ENCODE measurements at places on chromosomes 6 and 20.
A peak's percentile ranks its signal among the peaks of the same experiment; 100 is the strongest.

DNA sequence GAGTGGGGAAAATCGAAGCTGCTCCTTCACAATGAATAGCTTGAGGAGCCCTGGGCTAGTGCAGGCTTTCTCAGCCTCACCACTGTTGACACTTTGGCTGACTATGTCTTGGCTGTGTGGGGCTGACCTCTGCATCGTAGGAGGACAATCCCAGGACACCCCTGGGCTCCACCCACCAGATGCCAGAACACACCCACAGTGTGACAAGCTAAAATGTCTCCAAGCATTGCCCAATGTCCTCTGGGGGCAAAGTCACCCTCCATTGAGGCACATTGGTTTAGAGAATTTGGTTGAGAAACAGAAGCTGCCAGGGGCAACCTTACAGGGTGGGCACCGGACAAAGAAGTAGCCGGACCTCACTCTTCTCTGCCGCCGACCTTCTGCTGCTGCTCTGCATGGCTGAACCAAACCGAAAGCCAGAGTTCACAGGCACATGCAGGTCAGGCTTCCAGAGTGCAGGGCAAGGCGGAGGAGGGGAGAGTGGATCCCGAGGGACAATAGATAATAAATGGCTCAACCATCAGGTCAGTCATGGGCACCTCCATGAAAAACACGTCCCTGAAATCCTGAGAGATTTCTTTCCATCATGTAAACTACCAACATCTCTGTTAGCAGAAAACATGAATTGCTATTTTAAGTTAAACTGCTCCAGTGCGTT lies 189.0 kb downstream of the LRFN2 start:
- DNase-seq: no peak

DNA sequence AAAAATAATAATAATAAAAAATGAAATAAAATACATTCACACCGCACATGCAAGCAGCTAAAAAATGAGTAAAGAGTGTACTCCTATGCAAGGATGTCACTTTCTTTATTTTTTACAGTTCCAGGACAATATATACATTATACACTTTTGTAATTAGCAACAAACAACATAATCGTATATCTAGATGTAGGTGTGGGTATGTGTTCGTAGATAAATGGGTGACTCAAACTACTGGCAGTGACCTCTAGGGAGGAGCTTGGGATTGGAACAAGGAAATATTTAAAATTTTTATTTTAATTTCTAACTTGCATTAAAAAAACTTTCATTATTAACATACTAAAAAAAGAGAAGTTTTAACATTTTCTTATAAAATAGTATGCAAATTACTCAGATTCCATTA lies 86.1 kb upstream of the MYLIP start:
- DNase-seq: no peak

DNA sequence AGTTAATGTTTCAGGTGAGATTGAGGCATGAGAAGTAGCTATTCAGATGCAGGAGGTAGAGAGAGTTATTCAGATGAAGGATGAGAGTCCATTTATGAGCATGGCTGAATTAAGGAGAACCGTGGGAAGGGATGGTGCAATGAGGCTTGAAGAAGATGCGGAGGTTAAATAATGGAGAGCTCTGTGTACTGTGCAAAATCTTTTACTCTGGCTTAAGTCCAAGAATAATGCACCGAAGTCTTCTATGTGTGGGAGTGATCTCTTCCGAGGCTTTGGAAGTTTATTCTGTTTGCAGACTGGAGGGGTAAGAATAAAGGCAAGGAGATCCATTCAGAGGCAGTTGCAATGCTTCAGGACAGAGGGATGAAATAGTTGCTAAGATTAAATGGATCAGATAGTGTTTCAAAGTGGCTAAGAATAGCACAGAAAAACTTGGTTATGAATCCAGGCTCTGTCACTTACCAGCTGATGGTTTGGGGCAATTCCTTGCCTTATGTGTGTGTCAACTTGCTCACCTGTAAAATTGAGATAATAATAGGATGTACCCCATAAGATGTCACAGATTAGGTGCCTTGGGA lies 467.1 kb downstream of the HDGFL1 start:
- DNase-seq: no peak

GRCh38 chr6:100228834-100229441 lies 234.9 kb upstream of the MCHR2 start:
- DNase-seq: peak; percentile 93

GRCh38 chr6:71229477-71229876 lies 59.1 kb upstream of the OGFRL1 start:
- no peak for DNase-seq

DNA sequence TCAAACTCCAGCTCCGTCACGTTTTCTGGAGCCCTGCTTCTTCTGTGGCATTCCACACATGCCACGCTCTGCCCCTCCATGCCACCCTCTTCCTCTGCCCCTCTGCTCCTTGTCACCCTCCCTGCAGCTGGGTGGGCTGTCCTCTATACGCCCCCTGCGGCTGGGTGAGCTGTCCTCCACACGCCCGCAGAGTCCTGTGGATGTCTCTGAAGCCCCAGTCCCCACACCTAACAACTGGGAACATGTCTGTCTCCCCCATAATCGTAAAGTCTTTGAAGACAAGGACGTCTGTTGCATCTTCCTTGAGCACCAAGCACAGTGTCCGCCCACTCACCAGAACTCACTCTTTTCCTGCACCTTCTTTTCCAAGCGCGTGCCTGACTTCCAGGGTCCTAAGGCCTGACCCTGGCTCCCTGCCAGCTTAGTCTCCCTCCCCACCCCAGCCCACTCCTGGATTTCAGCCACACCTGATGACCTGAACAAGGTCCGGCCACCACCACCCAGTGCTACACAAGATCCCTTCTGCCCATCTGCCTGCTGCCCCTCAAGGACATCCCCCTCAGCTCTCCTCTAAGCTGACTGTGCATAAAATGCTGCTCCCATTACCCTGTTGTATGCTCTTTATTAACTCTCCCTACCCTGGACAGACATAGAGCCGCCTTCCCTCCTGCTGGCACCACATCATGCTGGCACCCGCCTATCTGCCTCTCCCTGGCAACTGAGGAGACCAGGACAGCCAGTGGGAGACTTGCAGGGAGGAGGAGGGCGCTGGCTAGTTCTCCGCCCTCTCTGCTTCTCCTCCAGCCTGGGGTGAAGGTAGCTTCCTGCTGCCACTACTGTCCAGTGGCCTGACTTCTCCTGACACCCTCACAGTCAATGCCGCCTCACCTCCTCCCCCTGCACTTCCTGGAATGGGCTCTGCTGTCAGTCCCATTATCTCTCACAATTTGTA lies 10.7 kb upstream of the PRR18 start:
- DNase-seq: peak; percentile 63

- no peak for DNase-seq
Observed at GRCh38 chr6:112017169-112017568, 36.7 kb upstream of the CCN6 start.
